Skeletal muscle cell (primary cell): ENCODE measurements at places on chromosomes 6 and 20.

DNA sequence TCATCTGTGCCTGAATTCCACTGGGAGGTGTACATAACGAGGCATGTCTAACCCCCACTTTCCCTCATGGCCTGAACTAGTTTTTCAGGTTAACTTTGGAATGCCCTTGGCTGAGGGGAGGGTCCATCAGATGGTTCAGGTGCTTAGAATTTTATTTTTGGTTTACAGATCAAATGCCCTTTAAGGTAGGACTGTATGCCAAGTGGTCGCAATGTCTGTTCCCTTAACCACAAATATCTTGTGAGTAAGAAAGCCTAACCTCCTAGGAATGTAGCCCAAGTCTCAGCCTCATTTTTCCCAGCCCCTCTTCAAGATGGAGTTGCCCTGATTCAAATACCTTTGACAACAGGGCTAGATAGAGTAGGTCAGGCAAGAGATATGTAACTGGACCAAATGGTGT is 78.4 kb downstream of the RNASET2 start:
- DNase-seq = no peak

DNA sequence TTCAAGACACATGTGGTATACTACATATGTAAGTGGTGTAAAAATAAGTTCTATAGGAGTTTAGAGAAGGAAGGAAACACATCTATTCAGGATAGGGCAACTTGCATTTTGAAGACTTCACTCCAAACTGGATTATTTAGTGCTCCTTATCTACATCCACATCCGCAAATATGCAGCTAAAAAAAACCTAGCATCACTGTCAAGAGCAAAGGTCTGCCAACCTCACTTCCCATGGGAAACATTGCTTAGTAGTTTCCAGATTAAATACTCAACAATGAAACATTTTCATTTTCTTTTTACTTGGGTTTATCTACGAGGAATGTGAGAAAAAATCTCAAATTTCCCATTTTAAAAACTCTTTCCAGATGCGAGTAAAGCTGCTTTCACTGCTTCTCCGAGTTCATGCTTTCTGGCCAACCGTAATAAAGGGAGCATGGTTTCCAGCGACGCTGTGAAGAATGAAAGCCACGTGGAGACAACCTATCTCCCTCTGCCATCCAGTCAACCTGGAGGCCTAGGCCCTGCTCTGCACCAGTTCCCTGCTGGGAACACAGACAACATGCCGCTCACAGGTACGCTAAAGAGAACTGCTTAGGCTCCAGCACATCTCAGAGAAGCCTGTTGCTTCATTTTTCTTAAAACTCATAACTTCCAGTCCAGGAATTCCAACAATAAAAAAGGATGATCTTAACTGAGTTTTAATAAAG is 48.2 kb downstream of the RFX6 start:
- DNase-seq = no peak

- DNase-seq = no peak
Observed at GRCh38 chr6:137217801-137218472, 1.2 kb downstream of the IFNGR1 start.

DNA sequence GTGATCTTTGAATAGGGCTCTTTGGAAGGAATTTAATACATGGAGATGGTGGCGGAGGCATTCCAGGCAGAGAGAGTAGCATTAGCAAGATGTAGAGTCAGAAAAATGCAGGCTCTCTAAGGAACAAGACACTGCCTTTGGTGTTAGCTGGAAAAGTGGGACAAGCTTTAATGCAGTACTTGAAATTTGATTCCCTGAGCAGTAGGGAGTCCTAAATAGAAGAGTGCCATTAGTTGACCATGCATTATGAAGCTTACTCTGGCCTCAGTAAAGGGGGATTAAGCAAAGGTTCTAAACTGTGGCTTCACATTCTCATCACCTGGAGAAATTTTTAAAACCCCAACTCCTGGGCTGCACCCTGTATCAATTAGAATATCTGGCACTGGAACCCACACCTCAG is 494.8 kb upstream of the SOX4 start:
- DNase-seq = no peak

DNA sequence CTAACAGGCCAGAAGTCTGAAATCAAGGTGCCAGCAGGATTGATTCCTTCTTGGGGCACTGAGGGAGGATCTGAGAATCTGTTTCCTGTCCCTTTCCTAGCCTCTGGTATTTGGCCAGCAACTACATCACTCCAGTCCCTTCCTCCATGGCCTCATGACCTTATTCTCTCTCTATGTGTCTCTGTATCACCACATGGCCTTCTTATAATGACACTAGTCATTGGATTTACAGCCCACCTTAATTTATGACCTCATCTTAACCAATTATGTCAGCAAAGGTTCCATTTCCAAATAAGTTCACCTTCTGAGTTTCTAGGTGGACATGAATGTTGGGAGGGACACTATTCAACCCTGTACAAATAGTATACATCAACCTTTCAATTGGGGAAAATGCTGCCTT is 29.3 kb downstream of the SCML4 start:
- no peak for DNase-seq

DNA sequence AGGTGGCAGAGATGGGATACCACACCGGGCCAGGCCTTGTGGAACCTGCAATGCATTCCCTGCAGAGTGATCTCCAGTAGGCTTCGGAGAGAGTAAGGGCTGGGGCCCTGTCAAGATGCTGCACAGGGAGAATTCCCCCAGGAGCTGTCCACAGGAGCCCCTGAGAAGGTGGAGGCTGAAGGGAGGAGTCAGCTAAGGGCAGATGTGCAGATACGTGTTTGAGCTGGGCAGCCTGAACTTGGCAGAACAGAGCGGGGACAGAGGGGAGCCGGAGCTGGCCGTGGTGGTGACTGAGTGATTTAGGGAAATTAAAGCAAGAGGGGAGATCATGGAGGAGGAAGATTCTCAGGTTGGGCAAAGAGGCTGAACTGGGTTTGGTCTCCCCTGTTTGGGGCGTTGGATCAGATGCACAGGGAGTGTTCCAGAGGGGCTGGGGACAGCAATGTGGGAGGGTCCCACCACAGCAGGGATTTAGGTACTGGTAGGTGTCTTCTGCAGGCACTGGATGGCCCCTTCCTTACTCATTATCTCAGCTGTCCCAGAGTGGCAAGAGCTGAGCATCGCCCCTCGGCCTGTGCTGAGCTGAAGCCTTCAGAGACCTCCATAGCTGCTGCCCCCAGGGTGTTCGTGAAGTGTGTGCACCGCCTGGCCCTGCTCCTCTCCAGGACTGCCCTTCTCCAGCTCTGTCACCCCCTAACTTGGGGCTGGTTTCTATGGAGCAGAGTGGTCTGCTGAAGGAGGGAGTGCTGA is 3.8 kb upstream of the NCR2 start:
- DNase-seq = no peak

DNA sequence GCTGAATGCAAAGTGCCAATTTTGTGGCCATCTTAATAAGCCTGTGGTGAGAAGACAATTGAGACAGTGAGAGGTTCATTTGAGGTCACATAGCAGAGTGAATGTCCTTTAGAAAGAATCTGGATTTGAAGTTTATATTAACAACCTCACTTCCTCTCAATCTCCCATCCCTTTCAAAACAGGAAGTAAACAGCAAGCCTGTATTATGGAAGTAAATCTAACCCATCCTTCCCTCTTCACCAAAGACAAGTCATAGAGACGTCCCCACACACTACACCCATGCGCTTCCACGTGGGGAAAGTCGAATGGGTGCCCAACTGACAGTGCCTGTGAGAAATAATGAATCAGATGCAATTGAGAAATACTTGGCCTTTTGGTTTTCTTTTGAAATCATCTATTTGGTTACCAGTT is 28.8 kb upstream of the CCND3 start:
- DNase-seq = peak; percentile 11

GRCh38 chr6:40282986-40283385 is 304.2 kb downstream of the LRFN2 start:
- no peak for DNase-seq

GRCh38 chr20:42734660-42735368 is 454.9 kb downstream of the PTPRT start:
- no peak for DNase-seq

DNA sequence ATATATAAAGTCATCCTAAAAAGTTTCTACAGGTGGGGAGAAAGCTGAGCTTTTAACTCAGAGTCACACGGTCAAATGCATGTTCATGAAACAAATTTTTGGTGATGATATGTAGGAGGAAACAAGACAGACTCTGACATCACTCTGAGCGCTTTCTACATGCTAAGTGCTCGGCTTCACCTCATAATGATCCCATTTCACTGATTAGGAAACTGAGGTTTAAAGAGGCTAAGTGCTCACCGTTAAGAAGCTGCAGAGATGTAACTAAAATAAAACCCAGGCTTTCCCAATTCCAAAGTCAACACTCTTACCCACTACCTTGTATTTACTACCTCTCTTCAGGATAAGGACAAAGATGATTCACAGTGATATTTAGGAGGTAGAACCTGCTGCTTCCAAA is 4.7 kb downstream of the RMND1 start:
- no peak for DNase-seq

DNA sequence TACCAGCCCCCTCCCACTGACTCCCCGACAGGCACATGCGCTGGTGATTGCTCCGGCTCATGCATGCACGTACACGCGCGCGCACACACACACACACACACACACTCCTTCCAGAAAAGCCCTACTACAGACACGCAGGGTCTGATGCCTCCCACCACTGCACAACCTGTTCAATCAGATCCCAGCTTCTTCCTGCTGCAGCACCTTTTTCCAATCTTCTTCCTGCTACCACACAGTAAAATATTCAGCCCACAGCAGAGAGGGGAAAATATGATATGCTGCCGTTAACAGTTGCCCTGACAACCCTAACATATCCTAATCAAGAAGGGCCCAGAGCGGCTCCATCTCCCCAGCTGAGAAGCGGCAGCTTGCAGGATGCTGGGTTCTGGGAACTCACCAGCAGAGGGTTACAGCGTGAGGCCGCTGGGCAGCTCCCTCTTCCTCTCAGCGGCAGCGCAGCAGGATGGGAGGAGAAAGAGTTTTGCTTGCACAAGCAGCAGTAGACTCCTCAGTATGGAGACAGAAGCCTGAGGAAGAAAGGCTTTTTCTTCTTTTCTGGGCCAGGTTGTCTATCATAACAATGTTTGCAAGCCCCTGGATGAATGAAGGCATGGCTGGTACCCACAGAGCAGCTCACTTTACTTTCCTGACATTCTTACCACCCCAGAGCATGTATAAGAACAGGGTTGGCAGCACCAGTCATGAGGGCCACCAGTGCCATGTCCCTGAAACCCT is 23.9 kb downstream of the MAP7 start:
- DNase-seq = peak; percentile 22

DNA sequence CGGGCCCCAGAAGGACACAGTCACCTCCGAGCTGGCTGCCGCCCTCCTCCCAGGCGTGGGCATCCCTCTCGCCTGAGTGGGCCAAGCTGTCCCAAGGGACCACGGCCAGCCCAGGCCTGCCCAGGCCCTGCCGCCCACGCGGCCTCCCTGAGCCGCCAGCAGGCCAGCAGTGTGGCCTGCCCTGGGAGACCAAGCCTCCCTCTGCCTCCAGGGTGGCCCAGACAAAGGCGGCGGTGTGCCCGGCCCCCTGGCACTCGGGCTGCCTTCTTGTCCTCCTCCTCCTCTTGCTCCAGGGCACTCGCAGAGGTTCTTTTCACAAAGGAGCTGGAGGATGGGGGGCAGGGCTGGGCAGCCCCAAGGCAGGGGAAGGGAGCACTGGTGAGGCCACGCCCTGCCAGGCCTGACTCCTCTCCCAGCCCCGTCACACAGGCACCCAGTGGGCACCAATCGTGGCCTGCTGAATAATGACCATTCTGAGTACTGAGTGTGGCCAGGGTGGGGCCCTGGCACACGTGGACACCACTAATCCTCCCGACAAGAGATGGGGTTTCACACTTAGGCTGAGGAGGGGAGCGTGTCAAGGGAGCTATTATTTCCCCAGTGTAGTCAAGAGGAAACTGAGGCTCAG is 25.3 kb downstream of the NOL4L start:
- DNase-seq = no peak

GRCh38 chr6:35511562-35511941 is 1.1 kb downstream of the TULP1 start:
- no peak for DNase-seq

DNA sequence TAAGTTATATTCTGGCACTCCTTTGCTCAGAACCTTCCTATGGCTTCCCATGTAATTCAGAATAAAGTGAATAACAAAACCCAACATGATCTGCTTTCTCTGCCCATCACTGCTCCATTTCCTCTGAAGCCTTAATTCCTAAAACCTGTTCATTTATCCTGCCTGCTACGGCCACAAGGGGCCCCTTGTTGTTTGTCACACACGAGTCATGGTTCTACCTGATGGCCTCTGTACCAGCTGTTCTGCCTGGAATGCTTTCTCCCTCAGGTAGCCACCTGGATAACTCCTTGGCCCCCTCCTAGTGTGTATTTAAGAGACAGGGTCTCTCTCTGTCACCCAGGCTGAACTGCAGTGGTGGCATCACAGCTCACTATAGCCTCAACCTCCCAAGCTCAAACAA is 26.8 kb downstream of the ERGIC3 start:
- DNase-seq = no peak

DNA sequence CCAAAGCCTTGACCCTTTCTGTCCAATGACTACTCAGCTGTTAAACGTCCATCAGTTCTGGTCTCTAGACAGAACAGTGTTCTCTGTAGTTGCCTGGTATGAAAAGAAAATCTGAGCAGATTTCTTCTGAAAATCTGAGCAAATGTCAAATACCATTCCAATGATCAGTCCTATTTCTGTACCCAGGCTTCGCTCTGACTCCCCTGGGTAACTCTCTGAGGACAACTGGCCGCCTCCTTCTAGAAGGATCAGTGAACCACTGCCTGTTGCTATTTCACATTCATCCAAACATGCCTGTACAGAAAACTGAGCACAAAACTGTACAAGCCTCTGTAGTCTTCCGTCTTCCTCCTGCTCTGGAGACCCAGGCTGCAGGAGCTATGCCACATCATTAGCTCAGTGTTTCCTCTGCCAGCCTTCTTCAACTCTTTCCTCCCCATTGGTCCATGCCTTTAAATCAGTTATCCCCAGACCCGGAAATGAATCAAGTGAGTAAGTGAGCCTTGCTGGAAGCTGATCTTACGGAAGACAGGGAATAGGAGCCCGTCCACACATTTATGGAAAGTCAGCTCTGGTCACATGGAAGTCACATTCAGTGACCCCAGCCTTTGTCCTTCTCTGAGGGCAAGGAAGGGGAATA is 63.3 kb downstream of the DAAM2 start:
- peak; percentile 58 for DNase-seq

- DNase-seq = no peak
Observed at GRCh38 chr6:169160855-169161560, 92.6 kb downstream of the THBS2 start.

GRCh38 chr6:44049163-44049988 is 77.9 kb downstream of the MRPL14 start:
- no peak for DNase-seq

GRCh38 chr6:37875561-37876309 is 56.2 kb downstream of the ZFAND3 start:
- DNase-seq = no peak

DNA sequence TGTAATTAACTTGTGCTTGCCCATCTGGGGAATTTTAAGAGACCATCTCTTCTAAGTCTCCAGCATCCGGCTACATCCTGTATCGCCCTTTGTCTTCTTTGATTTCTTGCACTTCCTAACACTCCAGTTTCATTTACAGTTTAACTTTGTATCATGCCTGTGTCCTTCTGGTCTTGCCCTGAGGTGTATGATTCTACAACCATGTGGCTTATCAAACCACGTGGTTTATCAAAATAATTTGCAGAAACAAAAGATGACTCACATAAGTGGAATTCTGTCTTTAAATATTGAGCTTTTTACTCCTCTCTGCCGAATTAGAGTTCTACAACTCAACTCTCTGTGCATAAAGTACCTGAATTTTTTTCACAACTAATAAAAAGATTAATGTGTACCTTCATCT is 580.7 kb downstream of the KIF16B start:
- DNase-seq = no peak
